ENCODE measurements at places on chromosomes 11 and 22.
A peak's percentile ranks its signal among the peaks of the same experiment; 100 is the strongest.

DNA sequence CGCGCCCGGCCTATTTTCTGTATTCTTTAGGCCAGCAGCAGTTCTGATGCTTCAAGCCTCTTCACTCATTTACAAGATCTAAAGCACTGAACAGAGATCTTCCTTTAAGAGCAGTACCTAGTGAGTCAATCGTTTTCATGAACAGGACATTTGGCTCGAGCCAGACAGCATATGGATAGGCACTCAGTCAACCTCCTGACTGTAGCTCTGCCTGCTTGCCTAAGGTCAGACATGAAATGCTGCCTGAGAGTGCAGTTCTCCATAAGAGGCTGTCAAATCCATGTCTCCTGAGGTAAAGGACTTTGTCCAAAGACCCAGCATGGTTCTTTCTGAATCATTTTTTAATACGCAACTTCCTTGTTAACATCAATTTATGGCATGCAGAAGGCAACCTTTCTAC lies 941.2 kb downstream of the DLG2 start:
- no peak for DNase-seq

DNA sequence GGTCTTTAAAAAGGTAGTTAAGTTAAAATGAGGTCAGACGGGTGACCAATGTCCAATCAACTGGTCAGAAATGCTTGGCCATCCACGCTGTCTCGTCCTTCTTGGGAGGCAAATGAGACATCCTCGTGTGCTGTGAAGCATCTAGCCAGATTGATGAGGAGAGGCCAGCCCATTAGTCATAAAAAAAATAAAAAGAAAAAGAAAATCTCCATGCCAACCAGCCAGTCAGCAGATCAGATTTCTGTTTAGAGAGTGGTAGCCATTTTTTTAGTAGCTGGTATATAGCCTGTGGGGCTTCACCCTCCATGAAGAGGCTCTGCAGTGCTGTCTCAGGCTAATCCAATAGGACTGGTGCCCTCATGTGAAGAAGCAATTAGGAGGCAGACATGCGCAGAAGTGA lies 343.1 kb upstream of the SYN3 start:
- DNase-seq: no peak

- no peak for DNase-seq
Measured at GRCh38 chr11:123976770-123977560, 616 bp downstream of the OR10S1 start.

DNA sequence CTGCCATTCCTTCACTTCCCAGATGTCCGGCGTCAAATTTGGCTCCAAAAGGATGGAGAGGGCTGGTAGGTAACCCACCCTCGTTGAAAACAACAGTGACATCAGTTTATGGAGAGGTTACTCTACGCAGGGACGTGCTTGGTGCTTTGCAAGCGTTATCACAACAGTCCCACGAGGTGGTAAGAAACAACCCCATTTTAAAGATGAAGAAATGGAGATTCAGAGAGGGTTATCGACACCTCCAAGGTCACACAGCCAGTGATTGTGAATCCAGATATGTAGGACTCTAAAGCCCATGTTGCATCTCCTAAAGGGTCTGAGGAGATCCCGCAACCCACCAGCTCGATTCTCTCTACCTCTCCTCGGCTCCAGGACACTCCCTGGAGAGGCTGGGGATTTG lies 773 bp downstream of the MIAT start:
- DNase-seq: no peak

DNA sequence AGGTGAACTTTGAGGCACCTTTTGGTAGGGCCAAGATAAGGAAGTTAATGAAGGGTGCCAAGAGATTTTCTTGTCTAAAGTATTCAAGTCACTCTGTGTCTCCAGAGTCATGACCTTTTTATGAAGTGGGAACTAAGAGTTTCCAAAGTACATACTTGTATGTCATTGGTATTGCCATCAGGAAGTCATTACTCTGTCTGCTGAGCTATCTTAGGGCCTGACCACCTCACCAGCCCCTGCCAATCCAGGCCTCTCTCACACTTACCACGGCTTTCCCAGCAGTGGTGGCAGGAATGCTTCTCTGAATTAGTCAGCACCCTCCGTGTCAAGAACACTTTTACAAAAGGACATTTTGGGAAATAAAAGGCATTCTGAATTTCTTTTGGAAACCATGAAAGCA lies 192.8 kb upstream of the MTNR1B start:
- no peak for DNase-seq

DNA sequence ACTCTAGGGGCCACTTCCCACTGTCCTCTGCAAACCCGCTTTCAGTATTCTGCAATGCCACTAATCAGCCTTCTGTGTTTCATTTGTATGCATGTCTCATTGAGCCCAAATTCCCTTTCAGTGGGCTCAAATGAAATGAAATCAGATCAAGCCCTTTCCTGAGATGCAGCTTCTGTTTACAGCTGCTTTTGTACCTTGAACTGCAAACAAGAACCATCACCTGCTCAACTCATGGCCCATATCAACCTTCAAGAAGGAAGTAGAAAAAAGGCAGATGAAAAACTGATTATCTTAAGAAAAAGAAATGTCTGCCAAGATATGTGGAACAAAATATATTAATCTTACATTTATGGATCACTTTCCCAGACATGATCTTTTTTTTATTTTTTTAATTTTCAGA lies 141.1 kb upstream of the ARHGAP42 start:
- DNase-seq: no peak

GRCh38 chr11:47241841-47242301 lies 6.7 kb downstream of the ACP2 start:
- DNase-seq: no peak

GRCh38 chr22:44363013-44363979 lies 50.5 kb upstream of the SHISAL1 start:
- no peak for DNase-seq

GRCh38 chr11:15213471-15214231 lies 98.9 kb downstream of the INSC start:
- DNase-seq: no peak

DNA sequence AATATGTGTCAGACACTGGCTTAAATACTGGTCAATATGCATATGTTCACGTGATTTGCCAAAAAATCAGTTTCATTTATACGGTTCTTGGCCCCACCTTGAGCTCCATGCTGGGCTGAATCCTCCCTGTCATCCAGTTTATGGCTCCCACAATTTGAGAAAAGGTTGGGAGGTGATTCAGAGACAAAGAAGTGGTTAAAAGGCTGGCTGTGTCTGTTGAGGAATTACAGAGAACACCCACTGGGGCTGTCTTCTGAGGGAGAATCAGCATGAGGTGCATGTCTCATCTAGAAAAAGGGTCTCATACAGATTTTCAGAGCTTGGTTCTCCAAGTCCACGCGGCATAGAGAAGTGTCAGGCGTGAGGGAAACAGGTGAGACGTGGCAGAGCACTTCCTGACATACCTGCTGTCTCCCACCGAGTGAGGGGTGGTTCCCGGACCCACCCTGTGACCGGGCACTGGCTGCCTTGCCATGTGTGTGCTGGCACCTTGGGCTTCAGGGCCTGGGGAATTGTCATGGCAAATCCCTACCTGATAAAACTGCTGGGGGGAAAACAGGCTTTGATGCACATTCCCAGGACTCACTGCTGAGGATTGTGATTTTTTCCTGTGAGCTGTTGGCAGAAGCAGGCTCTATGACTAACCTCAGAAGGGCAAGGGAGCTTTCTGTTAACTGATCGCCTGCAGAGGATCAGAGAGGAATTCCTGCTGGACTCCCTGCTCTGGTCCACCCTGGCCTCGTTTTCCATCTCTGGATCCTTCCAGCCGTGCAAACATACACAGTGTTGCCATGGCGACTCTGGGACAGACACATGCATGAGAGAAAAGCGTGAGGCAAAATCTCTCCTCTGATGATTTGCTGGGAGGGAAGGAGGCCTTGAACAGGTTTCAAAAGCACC lies 223.6 kb downstream of the ADAMTS15 start:
- no peak for DNase-seq

- no peak for DNase-seq
Measured at GRCh38 chr11:8598506-8598905, 4.5 kb upstream of the STK33 start.

DNA sequence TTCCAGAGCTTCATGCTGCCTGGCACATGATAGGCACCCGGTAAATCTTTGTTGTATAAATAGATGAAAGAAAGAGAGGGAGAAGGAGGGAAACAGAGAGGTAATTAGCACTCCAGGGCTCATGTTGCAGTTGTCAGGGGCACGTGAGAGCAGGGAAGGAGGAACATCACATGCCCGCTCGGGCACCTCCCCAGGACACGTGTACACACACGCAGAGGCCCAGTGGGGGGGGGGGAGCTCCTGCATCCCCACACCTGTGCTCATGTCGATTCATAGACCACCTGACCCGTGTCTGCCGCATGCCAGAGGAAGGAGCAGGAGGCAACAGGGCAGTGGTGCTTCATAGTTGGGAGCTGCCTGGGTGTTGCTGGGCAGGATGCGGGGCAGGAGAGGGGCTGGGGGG lies 37.1 kb upstream of the NNMT start:
- DNase-seq: no peak

DNA sequence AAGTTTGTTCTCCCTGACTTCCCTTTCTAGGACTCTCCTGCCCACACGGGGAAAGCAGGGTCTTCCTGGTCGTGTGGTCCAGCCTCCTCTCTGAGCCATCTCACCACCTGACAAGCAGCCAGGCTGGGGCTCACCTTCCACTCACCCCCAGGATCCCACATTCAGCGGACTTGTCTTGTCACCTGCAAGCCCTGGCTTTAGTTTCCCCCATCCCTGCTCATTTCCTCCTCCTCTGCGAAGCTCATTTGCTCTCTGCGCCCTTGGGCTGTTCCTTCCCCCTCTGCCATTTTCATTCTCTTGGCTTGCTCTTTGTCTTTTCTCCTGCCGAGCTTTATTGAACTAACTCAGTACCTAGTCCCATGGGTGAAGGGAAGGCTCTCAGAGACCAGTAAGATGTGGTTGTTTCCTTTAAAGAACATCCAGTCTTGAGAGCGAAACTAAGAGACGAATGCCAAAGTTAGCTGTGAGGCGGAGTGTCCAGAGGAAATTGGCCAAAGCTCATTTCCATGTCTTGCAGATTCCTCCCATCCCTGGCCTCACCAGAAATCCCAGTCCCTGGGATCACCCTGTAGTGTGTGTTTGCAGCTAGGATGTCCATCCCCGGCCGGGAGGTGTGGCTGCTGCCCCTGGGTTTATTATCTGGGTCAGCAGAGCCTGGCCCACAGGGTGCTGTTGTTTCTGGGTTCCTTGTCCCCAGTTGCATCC lies 2.0 kb downstream of the ST14 start:
- DNase-seq: no peak

GRCh38 chr11:43554148-43554473 lies 126.4 kb upstream of the HSD17B12 start:
- DNase-seq: no peak

GRCh38 chr11:61477727-61478148 lies 30.8 kb upstream of the LRRC10B start:
- DNase-seq: peak; percentile 20

DNA sequence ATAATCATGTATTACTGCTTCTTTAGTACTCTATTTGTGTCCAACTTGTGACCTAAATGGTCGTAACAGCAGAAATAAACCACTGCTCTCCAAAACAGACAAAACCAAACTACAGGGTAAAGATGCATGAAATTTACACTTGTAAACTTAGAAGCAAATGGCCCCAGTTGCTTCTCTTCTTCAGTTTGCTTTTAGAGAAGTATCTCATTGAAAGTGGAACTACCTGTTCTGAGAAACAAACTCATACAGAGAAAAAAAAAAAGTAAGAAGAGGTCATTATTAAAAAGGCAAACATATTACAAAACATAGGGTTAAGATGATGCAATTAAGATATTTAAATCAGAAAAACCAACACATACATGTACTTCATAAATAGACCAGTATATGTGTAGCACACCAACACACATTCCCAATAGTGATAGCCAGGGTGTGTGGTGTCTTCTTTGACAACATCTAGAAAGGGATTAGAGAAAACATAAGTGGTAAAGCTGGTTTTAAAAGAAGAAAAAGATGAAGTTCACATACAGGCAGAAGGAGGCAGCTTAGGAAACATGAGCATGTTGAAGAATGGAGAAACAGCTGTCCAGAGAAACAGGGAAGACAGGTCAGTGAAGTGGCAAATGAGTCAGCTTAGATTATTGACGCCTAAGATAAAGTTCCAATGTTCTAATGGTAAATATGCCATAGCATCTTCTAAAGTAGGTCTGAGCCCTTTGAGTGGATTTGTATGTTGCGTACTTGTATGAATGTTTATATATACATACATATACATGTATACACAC lies 844.7 kb upstream of the CCDC90B start:
- DNase-seq: no peak

GRCh38 chr22:23287136-23288095 lies 107.1 kb downstream of the BCR start:
- no peak for DNase-seq

GRCh38 chr22:47048123-47049077 lies 285.9 kb downstream of the TBC1D22A start:
- DNase-seq: no peak

DNA sequence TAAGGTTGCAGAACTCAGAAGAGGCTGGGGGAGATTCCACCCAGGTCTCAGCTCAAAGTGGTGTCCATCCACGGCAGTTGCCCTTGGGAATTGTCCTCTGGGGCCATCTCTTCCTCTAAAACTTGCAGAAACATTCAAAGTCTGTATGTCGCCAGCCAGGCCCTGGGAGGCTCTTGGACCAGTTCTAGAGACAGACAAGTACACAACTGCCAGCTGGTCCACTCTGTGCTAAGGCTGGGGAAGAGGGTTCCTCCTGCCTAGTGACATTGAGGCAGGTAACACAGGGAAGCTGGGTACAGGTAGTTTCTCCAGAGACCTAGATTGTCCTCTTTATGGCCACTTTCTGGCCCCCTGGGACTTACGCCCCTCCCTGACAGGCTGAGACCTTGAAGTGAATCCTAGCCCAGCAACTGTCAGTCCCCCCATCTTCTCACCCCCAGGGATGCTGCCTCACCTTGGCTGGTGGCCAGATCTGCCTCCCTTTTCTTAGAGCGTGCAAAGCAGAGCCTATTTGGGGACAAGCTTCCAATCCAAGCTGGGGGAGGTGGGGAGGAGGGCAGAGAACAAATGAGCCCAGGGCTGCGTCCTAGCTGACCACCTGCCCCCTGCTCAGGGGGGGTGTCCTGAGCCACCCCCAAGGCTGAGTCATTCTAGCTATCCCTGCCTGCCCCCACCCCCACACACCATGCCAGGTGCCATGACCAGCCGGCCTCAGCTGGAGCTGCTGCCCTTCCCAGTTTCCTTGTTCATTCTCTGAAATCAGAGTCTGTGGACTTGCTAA lies 8.4 kb downstream of the FAM83F start:
- no peak for DNase-seq

GRCh38 chr11:80321786-80322185 lies 881.0 kb upstream of the TENM4 start:
- no peak for DNase-seq

Measured in T-helper 1 cell (primary cell).